ENCODE measurements at places on chromosomes 16 and 17. TPM values are rescaled to one million over a fixed set of nuclear protein-coding genes. Genes with fewer than 3 reads are reported as not detected.
A peak's percentile ranks its signal among the peaks of the same experiment; 100 is the strongest.

CTCF gene
- total RNA-seq = 60.2 TPM

CSH2 gene
- total RNA-seq = not detected

TP53TG3B gene
- not detected for total RNA-seq

PIK3R5 gene
- total RNA-seq = 32.6 TPM

FN3KRP gene
- 43.4 TPM for total RNA-seq

RHBDL3 gene
- total RNA-seq = 0.12 TPM

FOXF1 gene
- not detected for total RNA-seq

GDPD3 gene
- 6.6 TPM for total RNA-seq

GAS2L2 gene
- total RNA-seq = not detected

KCNG4 gene
- total RNA-seq = not detected

- DNase-seq = no peak
Observed at GRCh38 chr17:752620-753219, 656 bp upstream of the GEMIN4 start.

GRCh38 chr16:17370223-17370707, 100.5 kb downstream of the XYLT1 start:
- peak; percentile 73 for DNase-seq

GRCh38 chr16:85554889-85555718, 58.0 kb upstream of the GSE1 start:
- peak; percentile 91 for DNase-seq

GRCh38 chr17:50149417-50150353, 792 bp downstream of the PPP1R9B start:
- peak; percentile 89 for DNase-seq

- DNase-seq = no peak
Observed at GRCh38 chr17:50621574-50622031, 13.1 kb upstream of the ABCC3 start.

- DNase-seq = no peak
Observed at GRCh38 chr17:73706428-73706827, 62.2 kb upstream of the SDK2 start.

DNA sequence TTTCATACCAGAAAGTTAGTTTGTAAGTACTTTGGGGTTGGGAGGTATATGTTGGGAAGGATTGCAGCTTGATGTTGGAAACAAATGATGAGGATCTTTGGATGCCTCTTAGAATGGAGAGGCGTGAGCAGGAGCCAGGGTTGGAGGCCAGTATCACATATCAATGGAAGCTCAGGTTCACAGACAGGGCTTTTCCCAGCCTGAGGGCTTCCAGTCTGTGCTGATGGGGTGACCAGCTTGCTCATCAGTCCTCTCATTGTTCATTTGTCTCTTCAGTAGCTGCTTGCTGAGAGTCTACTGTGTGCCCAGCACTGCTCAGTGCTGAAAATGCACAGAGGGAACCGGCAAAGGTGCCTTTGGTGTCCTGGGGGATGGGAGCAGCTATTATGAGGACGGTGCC, 5.8 kb downstream of the DNAAF1 start:
- DNase-seq = no peak

DNA sequence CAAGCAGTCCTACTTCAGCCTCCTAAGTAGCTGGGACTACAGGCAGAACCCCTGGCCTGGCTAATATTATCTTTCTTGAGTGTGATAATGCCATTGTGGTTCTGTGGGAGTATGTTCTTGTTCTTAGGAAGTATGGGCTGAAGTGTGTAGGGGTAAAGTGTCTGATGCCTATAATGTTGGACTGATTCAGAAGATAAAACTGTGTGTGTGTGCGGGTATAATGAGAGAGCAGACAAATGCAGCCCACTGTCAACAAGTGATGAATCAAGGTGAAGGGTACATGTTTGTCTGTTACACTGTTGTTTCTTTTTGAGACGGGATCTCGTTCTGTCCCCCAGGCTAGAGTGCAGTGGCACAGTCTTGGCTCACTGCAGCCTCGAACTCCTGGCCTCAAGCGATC, 127.5 kb downstream of the CLEC16A start:
- no peak for DNase-seq

- peak; percentile 87 for DNase-seq
Observed at GRCh38 chr17:58006560-58006923, 504 bp downstream of the SRSF1 start.

DNA sequence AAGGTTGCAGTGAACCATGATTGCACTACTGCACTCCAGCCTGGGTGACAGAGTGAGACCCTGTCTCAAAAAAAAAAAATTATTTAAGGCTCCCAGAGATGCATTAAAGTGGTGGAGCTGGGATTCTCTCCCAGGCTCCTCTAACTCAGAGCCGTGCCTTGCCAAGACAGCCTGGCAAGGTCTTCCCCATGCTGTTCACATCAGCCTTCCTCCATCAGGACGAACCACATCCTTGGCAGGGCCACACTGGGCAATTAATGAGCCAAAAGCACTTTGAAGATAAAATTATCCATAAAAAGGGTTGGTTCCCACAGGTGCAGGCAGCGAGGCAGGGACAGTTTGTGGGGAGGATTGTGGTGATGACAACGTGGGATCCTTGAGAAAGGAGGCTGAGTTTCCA, 19.8 kb upstream of the BBS2 start:
- no peak for DNase-seq

GRCh38 chr16:77165006-77165405, 26.0 kb upstream of the MON1B start:
- DNase-seq = no peak

DNA sequence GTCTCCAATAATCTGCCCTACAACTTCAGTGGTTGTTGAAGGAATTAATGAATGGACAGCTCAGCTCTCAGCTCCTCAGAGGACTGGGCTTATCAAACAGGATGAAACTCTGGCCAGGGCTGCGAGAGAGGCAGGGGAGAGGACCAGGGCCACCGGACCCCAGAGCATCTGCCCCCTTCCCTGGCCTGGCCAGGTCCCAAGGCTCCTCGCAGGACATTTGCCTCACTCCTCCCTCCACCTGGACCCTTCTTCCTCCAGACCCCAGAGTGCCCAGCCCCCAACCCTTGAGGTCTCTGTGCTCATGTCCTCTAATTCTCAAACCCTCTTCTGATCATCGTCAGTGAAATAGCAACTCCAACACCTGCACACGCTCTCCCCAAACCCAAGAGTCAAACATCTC, 3.7 kb downstream of the CD300C start:
- no peak for DNase-seq

GRCh38 chr16:4350365-4350786, 745 bp downstream of the PAM16 start:
- DNase-seq = no peak

DNA sequence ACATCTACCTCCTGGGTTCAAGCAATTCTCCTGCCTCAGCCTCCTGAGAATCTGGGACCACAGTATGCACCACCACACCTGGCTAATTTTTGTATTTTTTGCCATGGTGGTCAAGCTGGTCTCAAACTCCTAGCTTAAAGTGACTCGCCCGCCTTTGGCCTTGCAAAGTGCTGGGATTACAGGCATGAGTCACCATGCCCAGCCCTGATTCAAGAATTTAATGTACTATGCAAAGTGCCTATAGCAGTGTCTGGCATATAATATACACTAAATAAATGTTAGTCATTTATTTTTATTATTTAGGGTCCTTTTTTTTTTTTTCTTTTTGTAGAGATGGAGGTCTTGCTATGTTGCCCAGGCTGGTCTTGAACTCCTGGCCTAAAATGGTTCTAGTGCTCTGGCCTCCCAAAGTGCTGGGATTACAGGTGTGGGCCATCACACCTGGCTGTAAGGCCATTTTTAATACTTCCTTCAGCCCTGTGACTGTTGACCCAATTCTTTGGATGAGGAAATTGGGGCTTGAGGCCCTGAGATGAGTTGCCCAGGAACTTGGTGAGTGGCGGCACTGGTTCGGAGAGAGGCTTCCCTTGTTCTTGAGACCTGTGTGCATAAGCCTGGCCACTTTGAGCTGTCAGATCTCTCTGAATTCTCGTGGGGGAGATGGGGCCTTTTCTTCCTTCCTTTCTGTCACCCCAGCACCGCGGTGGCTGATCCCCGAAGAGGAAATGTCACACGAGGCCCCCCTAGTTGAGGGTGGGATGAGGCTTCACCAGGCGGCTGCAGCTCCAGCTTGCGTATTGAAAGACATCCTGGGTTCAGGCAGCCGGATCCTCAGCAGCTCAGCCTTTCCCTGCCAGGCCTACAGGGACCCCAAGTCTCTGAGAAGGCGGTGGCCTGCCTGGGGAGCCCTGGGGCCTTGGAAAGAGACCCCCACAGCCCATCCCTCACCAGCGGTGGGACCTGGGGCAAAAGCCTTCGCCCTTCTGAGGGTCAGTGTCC, 38.7 kb downstream of the LAT start:
- no peak for DNase-seq

DNA sequence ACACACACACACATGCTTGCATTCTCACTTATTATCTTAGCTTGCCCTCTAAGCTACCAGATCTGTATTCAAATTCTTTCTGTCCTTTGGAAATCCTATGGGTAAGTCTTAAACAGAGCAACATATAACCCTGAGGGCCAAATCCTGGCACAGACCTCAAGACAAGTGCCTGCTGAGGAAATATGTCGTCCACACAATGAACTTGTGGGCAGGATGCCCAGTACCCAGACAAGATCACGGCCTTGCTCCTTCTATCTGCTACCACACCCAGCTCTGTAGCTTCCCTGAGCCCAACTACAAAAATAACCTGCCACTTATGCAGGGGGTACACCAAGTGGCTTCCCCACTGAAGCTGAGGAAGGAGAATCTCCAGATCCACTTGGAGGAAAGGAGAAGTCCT, 37.3 kb upstream of the FA2H start:
- peak; percentile 33 for DNase-seq

- DNase-seq = peak; percentile 94
Observed at GRCh38 chr17:76240461-76241203, at the start of gene RNF157. RNF157 (minus strand) TSS chr17:76240493; CDS start chr17:76240240, 253 bp downstream.

DNA sequence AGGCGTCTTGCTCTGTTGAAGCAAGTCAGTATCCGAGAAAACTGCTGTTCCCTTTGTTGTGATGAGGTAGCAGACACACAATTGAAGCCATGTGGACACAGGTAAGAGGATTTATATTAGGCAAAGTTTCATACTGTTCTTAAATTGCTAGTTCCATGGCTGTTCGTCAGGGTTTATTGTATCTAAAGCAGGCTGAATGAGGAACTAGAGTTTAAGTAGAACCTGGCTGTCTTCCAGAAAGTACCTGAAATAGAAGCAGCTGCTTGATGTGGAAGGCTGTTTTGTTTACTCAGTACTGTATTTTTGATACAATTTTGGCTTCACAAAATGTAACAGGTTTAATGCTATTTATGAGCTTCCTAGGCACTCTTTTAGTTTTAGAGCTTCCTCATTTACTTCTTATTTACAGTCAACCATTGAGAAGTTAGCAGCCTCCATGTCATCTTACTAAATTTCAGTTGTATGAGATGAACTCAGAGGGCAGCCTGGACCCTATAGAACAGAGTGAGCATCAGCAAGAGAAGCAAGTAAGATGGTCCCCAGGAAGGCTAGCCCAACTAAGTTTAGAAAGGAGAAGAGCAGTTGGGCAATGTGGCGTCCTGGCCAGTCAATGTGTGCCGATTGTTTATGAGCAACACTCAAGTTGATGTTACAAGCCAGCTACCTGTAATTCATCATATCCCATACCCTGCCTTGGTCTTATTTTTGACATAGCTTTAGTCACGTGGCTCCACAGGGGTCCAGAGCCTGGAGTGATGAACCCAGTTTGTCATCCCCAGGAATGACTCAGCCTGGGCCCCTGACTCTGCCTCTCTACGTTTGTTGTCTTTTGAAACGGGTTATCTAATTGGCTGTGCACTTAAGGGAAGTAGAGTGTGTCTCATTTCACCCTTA, 9.7 kb upstream of the ARL2BP start:
- no peak for DNase-seq

GRCh38 chr17:15971098-15971678, 26.3 kb downstream of the ADORA2B start:
- no peak for DNase-seq

- DNase-seq = no peak
Observed at GRCh38 chr17:45639297-45639849, 144.7 kb upstream of the CRHR1 start.

DNA sequence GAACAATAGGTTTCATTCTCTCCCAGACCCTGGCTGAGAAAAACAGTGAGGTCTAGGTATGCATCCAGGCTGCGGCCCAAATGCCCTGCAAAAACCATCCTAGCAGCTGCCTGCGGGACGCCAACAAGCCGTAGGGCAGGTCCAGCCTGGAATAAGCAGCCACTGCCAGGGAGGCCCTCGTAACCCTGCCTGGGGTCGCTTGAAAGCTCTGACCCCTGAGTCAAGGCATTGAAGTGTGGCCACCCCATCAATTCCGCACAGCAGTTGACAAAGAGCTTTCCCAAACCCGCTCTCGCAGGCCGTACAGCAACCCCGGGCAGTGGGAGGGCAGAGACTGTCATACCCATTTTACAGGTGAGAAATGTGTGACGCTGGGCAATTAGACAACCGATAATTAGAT, 11.1 kb downstream of the TRPV1 start:
- DNase-seq = no peak

GRCh38 chr17:19987897-19988296, 10.3 kb upstream of the AKAP10 start:
- no peak for DNase-seq

GRCh38 chr16:55040366-55041086, 109.9 kb downstream of the IRX5 start:
- no peak for DNase-seq

- no peak for DNase-seq
Observed at GRCh38 chr16:57525761-57526160, 10.6 kb downstream of the CCDC102A start.

GRCh38 chr16:71645450-71645849, 19.5 kb downstream of the MARVELD3 start:
- no peak for DNase-seq

DNA sequence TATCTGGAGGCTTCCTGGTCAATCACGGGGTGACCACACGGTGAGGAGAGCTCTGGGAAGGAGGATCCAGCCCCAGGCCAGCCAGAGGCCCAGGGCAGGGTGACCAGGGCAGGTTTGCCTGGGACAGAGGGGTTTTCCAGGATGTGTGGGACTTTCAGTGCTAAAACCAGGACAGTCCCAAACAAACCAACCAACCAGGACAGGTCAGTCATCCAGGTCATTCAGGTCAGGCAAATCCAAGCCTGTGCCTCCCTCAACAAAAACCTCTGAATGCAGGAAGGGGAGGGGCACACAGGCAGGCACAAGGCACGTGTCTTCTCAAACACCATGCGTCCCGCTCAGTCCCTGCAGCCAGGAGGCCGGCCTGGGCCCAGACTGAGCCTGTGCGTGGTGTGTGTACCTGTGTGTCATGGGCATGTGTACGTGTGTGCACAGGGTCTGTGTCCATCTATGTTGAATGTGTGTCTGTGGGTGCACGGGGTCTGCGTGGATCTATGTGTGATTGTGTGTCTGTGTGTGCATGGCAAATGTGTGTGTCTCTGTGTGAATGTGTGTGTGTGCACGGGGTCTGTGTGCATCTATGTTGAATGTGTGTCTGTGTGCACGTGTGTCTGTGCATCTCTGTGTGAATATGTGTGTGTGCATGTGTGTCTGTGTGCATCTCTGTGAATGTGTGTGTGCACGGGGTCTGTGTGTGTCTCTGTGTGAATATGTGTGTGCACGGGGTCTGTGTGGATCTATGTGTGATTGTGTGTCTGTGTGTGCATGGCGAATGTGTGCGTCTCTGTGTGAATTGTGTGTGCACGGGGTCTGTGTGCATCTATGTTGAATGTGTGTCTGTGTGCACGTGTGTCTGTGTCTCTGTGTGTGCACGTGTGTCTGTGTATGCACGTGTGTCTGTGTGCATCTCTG, 78.9 kb downstream of the RTN4RL1 start:
- no peak for DNase-seq

GRCh38 chr16:57539072-57539796, 2.9 kb upstream of the CCDC102A start:
- DNase-seq = no peak

All from activated CD4-positive, alpha-beta T cell treated with anti-CD3 and anti-CD28 coated beads, Interleukin-2, amount 10 ng/mL, durations not matched to agents 24 days and 14 days (primary cell).